GM12878 (cell line): ENCODE measurements at places on chromosomes 3 and 15. TPM values are rescaled to one million over a fixed set of nuclear protein-coding genes. Genes with fewer than 3 reads are reported as not detected.

GRCh38 chr3:20904671-20905070, 718.7 kb upstream of the SGO1 start:
- H3K27me3 ChIP-seq: no peaks in the 10 kb centered on the region
- H3K27ac ChIP-seq: no peak overlapping the region
- no peaks in the 10 kb centered on the region for H3K4me1 ChIP-seq
- H3K4me3 ChIP-seq: no peak overlapping the region

GRCh38 chr3:23981955-23982354, 36.9 kb downstream of the NR1D2 start:
- no peak overlapping the region for H3K27ac ChIP-seq
- H3K4me1 ChIP-seq: peaks cover 7% of the 10 kb centered on the region; the same call in 1 of the 2 replicates

- no peak overlapping the region for H3K4me3 ChIP-seq
- peaks cover 8% of the 10 kb centered on the region for H3K4me1 ChIP-seq
- no peak for DNase-seq
- H3K27ac ChIP-seq: no peak overlapping the region
- H3K36me3 ChIP-seq: no peaks in the 10 kb centered on the region
- H3K27me3 ChIP-seq: no peaks in the 10 kb centered on the region
These were observed 14.4 kb upstream of the CSK start for GRCh38 chr15:74767167-74768098.

DNA sequence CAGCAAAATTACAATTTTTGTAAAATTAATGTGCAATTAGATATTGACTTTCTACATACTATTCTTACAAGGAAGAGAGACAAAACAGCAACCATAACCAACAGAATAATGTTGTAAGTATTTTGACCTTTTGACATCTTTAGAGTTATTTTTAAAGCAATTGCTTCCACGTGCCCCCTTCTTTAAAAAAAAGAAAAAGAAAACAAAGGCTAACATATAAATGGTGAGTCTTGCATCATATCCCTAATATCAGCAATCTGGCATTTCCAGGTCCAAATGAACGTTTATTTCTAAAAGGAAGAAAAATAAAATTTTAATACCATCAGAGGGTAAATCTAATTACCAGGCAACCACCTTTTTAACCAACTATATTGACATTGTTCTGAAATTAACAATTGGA, 19.3 kb upstream of the STRIT1 start:
- no peak overlapping the region for H3K27ac ChIP-seq
- no peak overlapping the region for H3K4me3 ChIP-seq
- no peaks in the 10 kb centered on the region for H3K36me3 ChIP-seq
- no peaks in the 10 kb centered on the region for H3K27me3 ChIP-seq
- no peak for DNase-seq

DNA sequence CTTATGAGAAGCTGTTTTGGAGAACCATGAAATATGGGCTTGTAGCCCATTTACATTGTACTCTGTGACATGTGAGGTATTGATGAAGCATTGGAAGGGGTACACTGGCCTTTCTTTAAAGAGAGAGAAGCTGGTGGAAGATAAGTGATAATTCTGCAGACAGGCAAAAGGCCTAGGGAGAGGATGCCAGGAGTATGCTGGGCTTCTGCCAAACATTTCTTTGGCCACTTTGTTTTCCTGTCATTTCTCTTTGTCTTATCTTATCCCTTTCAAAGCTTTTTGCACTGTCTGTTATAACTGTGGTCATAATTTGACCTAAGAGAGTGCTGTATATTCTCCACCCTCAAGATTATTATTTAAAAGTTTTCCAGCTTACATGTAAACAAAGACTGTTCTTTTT, 109.6 kb upstream of the SEMA6D start:
- no peaks in the 10 kb centered on the region for H3K27me3 ChIP-seq
- no peaks in the 10 kb centered on the region for H3K36me3 ChIP-seq
- no peak for DNase-seq
- H3K4me3 ChIP-seq: no peak overlapping the region

GRCh38 chr15:100008258-100008657, 275.0 kb upstream of the LYSMD4 start:
- H3K4me1 ChIP-seq: no peaks in the 10 kb centered on the region
- DNase-seq: no peak
- no peak overlapping the region for H3K27ac ChIP-seq
- no peaks in the 10 kb centered on the region for H3K27me3 ChIP-seq
- no peaks in the 10 kb centered on the region for H3K36me3 ChIP-seq

DNA sequence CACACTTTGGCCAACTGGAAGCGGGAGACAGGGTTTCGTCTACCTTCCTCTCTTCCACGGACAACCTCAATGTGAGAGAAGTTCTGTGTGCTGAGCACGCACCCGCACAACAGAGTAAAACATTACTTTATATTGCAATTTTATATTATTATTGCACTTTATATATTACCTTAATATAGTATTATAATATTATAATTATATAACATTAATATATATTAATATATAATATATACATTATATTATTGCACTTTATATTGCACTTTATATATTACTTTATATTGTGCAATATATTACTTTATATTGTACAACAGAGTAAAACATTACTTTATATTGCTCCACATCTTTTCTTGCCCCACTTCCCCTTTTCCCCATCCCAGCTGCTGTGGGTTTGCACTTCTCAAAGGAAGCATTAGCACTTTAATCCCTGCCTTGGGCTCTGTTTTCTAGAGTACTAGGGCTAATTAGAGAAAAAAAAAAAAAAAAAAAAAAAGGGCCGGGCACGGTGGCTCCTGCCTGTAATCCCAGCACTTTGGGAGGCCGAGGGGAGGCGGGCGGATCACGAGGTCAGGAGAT, 76.4 kb upstream of the SLC4A7 start:
- no peaks in the 10 kb centered on the region for H3K4me1 ChIP-seq
- no peak overlapping the region for H3K4me3 ChIP-seq
- no peak overlapping the region for H3K27ac ChIP-seq
- DNase-seq: no peak
- H3K27me3 ChIP-seq: no peaks in the 10 kb centered on the region

The BMF gene
- total RNA-seq: 34.9 and 35.7 TPM in 2 replicates

The SPATA16 gene
- not detected in 2 replicates for total RNA-seq

The UROC1 gene
- total RNA-seq: not detected in 2 replicates
